Keratinocyte (primary cell): ENCODE measurements at places on chromosomes 13 and 19.

DNA sequence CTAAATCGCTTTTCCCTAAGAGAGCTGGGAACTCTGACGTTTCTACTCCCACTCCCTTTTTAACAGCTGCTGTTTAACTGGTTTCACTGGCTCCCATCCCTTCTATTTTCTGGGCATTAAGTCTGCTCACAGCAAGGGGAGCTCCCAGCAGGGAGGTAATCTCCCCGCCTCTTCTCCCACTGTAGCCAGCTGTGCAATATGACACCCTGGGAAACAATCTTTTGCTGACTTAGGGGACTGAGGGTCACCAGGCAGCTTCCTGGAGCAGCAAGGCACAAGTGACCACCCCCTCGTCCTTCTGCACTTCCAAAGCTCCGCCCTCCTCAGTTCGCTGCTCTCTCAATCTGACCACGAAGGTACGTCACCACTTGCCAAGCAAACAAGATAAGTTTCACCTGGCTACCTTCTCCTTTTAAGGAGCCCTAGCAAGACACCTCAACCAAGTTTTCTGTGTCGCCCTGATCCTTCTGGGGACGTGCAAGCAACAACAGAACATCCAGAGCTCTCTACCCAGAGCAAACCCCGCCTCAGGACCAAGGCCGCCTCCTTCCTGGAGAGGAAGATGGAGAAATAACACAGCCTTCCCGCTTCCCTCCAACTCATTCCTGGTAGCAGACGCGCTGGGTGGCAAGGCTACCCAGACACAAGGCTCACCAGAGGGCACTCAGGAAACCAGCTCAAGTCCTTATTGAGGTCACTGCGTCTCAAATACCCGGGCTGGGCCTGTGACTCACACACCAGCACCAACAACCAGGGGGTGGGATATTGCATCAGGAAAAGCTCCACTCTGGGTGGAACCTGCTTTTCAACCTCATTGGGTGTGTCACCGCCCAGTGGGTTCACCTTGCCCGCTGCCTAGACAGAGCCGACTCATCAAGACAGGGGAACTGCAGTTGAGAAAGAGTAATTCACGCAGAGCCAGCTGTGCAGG, 92.4 kb downstream of the STK24 start:
- peak; percentile 96 for DNase-seq

- DNase-seq, result no peak
Measured at GRCh38 chr13:44296856-44297255, 76.8 kb upstream of the SERP2 start.

- no peak for DNase-seq
Measured at GRCh38 chr13:41827507-41828213, 133.2 kb downstream of the VWA8 start.

DNA sequence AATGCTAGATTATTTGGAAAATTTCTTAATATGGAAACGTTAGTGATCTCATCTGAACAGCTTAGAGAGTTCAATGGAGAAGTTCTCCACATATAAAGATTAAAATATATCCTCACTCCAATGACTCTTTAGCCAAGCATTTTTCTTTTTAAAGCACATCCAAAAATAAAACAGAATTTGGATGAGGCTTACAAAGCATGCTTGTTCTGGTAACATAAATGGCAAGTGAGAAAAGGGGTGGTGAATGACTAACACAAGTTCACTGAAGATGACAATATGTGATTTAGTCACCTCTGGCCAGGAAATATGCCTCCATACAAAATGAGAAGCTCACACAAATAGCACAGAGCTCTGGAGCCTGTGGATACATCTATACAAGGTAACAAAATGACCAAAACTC, 253.0 kb downstream of the PCDH20 start:
- DNase-seq, result no peak

DNA sequence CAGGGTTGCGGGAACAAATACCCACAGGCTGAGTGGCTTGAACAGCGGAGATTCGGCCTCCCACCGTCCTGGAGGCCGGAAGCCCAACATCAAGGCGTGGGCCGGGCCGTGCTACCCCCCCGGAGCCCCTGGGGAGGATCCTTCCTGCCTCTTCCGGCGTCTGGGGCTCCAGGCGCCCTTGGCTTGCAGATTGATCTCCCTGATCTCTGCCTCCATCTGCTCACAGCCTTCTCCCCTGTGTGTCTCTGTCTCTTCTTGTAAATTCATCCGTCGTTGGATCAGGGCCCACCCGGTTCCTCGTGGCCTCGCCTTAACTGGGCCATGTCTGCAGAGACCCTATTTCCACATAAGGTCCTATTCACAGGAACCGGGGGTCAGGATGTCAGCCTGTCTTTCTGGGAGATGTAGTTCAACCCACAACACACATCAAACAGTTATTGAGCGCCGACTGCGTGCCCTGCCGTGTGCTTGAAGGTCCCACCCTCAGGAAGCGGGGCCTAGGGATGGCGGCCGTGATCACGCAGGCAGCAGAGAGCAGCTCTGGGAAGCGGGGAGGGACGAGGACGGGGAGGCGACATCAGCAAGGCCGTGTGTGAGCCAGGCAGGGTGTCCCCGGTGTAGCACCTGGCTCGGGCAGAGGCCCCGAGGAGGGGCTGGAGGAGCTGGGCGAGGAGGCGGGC, 21.3 kb downstream of the HCN2 start:
- no peak for DNase-seq
